Activated CD4-positive, alpha-beta T cell treated with anti-CD3 and anti-CD28 coated beads, Interleukin-2, amount 10 ng/mL, durations not matched to agents 7 days and 5 days (primary cell): ENCODE measurements at places on chromosomes 12 and 14. TPM values are rescaled to one million over a fixed set of nuclear protein-coding genes. Genes with fewer than 3 reads are reported as not detected.

ASPG gene
- total RNA-seq: not detected

LALBA gene
- not detected for total RNA-seq

OVCH1 gene
- total RNA-seq: not detected

TSPAN8 gene
- total RNA-seq: not detected

KLRC2 gene
- not detected for total RNA-seq

DIO2 gene
- total RNA-seq: not detected

PLEKHH1 gene
- total RNA-seq: 0.29 TPM

FIGNL2 gene
- total RNA-seq: 0.19 TPM

NEUROD4 gene
- not detected for total RNA-seq

PPM1H gene
- total RNA-seq: not detected

GOLGA5 gene
- total RNA-seq: 23.1 TPM

GRCh38 chr12:50246873-50247612 lies 36.3 kb downstream of the LIMA1 start:
- peak; percentile 10 for DNase-seq

DNA sequence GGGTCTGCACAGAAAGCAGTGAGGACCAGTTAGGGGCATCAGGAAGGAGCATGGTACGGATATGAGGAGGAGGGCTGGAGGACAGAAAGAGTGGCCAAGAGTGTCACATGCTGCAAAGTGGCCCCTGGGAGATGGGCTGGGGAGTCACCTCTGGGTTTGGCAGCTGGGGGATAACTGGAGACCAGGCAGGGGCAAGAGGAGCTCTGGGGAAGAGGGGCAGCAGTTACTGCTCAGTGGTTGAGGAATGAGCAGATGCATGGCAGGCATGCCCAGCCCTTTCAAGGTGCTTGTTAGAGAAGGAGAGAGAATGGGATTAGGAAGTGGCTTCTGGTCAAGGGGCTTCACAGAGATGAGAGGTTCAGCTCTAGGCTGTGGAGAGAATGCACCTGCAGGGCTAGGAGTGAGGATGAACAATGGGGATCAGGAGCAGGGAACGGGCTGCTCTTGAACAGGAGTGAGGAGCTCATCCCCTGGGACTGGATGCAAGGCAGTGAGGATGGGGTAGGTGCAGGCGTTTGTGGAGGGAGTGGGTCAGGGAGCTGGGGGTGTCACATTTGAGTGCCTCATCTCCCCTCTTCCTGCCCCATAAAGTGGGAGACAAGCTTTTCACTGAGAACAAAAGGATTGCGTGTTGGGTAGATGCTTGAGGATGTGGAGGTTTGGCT lies 127.5 kb downstream of the PAPOLA start:
- peak; percentile 4 for DNase-seq

GRCh38 chr12:15939111-15939510 lies 28.0 kb downstream of the DERA start:
- no peak for DNase-seq

DNA sequence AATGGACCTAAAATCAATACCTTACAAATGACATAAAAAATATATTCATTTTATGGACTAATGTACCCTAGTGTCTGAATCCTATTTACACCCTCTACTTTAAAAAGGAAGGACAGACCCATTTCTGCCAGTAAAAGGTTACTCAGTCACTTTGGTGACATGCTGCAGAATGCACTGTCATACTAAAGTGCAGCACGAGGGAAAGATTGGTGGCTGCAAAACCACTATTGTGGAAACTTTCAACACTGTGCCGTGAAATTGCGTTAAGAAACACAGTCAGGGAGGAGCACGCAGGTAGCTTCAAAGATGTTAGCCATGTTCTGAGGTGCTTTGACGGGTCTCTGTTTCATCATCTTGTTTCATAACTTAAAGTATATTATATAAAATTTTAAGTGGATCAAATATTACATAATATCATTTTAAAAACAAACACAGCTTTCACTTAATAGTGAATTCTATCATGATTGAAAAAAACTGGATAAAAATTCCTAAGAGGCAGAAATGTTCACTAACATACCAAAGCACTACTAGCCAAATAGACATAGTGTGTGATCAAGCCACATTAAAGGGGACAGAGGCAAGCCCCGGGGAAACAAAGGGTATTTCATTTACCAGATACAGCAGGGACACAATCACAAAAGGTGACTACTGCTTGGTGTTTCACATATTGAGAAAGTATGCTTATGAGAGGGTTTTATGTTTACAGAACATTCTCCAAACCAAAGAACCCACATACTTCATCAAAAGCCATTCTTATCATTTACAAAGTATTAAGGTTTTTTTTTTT lies 330.8 kb upstream of the SOX5 start:
- DNase-seq: no peak

DNA sequence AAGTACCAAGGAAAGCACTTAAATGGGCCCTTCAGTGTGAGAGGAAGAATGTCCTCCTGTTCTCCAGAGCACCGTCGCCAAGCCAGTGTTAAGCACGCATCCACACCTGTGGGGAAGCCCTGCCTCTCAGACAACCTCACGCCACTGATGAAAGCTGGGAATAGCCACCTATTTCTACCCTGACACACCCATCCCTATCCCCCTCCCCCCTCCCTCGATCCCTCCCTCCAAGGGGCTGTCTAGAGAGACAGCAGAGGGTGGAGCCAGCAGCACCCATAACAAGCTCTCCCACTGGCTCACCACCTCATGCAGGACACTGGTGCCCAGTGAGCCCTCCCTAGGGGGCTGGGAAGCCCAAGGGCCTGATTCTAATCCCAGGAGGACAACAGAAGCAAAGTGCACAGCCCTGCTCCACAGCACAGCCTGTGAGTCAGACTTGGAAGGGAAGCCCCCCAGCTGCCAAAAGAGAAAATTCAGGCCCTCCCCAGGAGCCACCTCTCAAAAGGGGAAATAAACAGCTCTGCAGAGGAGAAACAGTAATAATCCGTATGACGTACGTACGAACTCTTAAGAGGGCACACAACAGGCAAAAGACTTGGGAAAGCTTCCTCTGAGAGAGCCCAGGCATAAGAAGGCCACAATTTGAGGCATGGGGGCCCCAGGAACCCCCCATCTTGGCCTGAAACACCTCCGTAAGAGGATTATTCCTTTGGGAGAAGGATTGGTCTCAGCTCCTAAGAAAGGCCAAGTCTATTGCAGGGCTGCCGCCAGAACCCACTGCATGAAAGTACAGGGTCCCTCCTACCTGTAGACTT lies 7.8 kb downstream of the PITPNM2 start:
- no peak for DNase-seq

- DNase-seq: no peak
Measured at GRCh38 chr12:41221491-41221890, 33.4 kb downstream of the PDZRN4 start.

DNA sequence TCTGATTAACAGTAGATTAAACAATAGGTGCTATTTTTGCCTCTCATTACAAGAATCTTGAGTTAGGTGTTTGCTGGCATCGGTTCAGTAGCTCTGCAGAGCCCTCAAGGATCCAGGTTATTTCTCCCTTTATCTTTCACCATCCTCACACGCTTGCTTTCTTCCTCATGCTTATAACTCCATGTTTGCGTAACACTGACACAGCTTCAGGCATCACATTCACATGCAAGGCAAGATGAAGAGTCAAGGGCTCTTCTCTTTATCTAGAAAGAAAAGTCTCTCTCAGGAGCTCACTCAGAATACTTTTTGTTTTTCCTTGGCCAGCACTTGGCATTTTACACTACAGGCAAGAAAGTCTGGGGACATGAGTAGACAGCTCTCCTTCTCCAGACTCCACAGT lies 24.2 kb upstream of the PTHLH start:
- no peak for DNase-seq

DNA sequence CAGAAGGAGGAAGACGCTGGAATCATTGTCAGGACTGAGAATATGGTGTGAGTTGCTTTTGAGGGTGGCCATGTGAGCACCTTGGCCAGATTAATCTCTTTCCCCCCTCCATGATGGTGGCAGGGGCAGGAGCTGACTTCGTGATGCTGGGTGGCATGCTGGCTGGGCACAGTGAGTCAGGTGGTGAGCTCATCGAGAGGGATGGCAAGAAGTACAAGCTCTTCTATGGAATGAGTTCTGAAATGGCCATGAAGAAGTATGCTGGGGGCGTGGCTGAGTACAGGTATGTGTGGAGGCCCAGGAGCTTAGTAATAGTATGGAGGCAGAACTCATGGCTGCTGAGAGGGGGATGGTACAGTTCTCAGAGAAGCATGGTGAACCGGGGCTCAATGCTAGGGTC lies 4.3 kb downstream of the TINF2 start:
- DNase-seq: no peak

DNA sequence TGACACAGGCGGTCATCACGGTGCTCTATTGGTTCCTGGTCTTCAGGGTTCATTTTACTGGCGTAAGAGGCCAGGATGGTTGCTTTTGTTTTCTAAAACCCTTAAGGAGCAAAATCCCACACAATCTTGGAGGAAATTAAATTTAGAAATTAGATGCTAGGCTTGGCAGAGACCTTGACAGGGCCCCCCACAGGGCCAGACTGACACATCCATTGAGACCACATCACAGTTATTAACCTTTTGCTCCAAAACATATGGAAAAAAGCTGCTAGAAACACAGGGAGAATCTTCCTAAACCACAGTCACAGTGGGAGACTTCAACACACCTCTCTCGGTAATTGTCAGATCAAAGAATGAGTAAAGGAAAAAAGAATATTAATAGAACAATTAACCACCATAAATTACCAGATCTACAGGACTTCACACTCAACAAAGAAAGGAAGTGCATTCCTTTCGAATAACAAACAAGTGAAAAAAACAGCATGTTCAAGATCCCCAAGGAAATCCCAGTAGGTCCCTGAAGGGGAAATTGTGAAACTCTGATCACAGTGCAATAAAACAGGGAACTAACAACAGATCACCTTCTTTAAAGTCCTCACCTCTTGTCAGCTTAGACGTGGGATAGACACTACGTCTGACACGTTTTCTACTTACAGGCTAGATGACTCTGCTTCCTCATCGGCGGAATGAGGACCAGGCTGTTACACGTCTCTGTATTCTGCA lies 40.2 kb upstream of the TMEM179 start:
- DNase-seq: no peak

DNA sequence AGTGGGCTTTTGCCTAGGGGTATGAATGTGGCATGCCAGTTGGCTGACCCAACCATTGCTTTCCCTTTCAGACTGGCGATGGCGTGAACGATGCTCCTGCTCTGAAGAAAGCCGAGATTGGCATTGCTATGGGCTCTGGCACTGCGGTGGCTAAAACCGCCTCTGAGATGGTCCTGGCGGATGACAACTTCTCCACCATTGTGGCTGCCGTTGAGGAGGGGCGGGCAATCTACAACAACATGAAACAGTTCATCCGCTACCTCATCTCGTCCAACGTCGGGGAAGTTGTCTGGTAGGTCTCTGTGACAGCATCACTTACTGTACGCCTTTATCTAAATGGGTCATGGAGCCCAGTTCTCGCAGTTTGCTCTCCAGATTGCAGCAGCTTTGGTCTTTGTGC lies 61.1 kb downstream of the ATP2A2 start:
- DNase-seq: no peak

DNA sequence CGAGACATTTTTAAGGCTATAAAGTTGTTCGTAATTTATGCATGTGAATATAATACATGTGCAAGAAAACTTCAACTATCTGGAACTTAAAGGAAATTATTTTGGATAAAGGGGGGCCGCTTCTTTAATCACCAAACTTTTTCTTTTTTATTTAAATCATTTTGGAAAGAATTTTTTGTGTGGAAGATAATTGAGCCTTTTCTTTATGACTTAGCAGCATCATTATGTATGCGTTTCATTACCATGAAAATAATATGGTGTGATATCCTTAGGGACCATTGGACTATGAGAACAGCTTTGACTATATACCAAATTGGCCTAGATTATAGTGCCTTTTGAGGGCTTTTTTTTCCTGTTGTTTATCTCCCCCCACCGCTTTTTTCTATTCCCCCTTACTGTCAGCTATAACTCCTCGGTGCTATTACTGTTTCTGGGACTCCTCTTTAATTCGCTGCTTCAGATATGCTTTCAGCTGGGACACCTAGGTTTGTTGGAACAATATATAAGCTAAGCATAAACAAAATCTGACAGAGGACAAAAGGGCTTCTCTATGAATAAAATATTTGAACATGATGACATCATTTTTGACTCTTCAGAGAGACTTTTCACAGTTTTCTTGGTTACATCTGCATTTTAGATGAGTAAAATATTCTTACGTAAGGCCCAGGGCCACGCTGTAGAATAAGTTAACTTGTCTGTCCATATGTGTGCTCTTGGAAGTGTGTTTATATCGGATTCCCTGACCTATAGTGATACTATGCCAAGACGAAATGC lies 392.7 kb downstream of the NPAS3 start:
- DNase-seq: no peak

DNA sequence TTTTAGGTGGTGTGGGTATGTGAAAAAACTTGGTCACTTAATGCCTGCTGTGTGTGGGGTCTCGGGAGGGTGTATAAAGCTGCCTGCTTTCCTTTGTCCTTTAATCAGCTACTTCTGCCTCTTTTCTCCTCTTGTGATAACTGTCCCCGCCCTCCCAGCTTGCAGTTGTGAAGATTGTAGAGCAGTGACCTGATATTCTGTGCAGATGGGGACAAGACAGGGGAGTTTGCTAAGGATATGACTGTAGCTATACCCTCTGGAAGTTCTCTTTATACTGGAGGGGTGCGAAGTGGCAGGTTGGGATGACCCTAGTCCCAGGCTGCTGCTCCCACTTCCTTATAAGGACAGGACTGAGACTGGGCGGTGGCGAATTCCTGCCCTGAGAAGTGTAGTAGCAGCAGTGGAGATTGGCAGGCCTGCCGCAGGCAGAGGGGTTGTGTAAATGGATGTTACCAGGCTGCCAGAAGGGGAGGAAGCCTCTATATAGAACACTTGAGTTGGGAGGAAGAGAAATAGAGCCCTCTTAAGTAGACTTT lies 835 bp downstream of the MYL6 start:
- DNase-seq: peak; percentile 40

DNA sequence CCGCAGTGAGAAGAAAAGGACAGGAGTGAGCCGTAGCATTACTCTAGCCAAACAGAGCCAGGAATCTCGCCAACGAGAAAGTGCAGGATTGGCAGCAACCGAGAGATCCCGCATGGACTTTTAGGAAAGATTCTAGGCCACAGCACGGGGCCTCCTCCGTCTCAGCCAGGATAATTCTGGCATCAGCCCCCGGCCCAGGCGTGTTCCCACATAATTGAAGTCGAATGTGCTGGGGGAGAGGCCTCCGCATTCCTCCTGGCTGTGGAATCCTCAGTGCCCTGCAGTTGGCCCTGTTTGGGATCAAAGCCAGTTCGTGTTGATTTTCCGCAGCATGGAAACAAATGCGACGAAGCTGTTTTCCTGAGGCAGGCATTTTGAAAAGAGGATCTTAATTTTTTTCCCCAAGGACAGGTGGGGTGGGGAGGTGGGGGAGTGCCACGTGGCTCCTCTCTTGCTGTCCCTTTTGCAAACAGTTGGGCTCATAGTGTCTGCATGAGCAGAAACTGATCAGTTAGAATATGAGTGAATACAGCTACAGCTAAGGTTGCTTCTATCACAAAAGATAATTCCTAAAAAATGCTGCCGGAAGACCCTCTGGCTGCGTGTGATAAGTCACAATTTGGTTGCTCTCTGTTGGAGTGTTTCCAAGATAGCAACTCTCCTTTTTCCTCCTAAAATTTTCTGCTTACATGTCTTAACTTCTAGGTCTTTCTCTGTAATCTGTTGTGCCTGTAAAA lies 37.3 kb upstream of the ATXN2 start:
- no peak for DNase-seq

- DNase-seq: no peak
Measured at GRCh38 chr14:63283884-63284248, 34.9 kb downstream of the GPHB5 start.

- DNase-seq: no peak
Measured at GRCh38 chr12:1879633-1880032, 38.8 kb downstream of the CACNA2D4 start.

- DNase-seq: no peak
Measured at GRCh38 chr14:100278702-100279101, 27.5 kb downstream of the SLC25A29 start.
